ENCODE measurements at places on chromosomes 13 and 19.

GRCh38 chr13:19596960-19597361, 35.6 kb upstream of the TPTE2 start:
- no peak for DNase-seq

DNA sequence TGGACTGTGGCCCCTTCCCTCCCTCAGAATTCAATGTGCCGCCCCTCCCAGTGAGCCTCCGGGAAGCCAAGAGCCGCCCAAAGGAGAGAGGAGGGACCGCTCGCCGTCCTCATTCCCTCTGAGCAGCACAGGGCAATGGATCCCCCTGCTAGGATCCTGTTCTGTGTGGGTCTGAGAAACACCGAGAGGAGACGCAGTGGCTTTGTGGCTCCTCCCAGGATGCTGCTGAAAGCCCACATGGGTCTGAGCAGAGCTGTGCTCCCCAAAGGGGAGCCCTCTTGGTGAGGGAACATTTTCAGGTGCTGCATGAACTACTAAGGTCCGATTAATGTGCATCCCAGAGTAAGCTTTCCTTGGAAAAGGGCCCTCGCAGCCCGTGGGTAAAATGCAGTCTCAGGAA, 30.4 kb downstream of the DHRS12 start:
- no peak for DNase-seq

DNA sequence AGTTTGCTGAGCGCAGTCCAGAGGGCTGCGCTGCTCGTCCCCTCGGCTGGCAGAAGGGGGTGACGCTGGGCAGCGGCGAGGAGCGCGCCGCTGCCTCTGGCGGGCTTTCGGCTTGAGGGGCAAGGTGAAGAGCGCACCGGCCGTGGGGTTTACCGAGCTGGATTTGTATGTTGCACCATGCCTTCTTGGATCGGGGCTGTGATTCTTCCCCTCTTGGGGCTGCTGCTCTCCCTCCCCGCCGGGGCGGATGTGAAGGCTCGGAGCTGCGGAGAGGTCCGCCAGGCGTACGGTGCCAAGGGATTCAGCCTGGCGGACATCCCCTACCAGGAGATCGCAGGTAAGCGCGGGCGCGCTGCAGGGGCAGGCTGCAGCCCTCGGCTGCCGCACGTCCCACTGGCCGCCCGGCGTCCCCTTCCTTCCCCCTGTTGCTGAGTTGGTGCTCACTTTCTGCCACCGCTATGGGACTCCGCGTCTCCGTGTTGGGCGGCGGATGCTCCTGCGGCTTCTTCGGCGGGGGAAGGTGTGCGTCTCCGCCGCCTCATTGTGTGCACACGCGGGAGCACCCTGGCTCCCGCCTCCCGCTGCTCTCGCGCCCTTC, 772 bp downstream of the GPC6 start:
- no peak for DNase-seq

- DNase-seq = no peak
Measured at GRCh38 chr19:49861541-49862378, 5.6 kb downstream of the PNKP start.

GRCh38 chr13:79541426-79542049, 60.6 kb downstream of the NDFIP2 start:
- peak; percentile 61 for DNase-seq

GRCh38 chr19:30873003-30873402, 476.2 kb downstream of the TSHZ3 start:
- no peak for DNase-seq

DNA sequence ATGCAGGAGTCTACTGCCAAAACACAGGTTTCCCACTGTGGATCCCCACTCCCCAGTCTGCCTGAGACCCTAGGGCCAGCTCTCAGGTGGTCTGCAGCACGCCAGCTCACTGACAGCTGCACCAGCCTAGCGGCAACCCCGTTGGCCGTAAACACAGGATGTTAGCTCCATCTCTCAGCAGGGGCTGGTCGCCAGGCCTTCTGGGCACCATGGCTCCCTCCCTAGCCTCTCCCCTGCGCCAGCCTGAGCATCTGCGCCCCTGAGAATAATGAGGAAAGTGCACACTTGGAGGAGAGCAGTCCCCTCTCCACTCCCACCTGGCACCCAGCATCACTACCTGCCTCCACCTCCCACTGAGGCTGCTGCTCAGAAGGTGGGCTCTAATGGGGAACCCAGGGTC, 20.8 kb upstream of the EPHX3 start:
- DNase-seq = no peak

- no peak for DNase-seq
Measured at GRCh38 chr13:70172946-70173597, 64.8 kb upstream of the KLHL1 start.

DNA sequence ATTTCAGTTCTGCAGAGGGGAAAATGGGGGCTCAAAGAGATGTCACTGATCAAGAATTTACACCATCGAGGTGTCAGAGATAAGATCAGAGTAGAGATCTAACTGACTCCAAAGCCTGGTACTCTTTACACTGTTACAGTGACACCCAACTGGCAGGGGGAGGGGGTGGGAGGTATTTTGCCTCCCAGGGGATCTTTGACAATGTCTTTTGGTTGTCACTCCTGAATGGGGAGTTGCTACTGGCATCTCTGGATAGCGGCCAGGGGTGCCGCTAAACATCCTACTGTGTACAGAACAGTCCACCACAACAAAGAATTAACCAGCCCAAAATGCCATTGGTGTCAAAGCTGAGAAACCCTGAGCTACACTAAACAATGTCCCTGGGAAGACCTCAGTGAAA, 3.1 kb downstream of the FPR3 start:
- DNase-seq = no peak

DNA sequence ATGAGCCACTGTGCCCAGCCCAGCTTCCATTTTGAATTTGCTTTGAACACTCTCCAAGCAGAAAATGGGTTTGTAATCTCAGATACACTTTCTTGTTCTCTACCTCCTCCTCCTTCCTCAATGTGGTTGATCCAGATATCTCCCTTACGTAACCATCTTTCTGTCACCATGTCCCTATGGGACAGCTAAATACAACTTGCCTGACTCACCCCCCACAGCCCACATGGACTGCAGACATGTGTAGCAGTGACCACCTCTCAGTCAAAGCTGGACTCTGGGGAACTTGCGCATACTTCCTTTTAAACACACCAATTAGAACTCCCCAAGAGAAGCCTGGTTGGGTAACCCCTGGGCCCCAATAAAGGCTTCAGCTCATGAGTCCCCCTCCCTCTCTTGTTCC, 10.8 kb upstream of the ZNF799 start:
- no peak for DNase-seq

- DNase-seq = no peak
Measured at GRCh38 chr13:34620862-34621261, 321.2 kb upstream of the NBEA start.

DNA sequence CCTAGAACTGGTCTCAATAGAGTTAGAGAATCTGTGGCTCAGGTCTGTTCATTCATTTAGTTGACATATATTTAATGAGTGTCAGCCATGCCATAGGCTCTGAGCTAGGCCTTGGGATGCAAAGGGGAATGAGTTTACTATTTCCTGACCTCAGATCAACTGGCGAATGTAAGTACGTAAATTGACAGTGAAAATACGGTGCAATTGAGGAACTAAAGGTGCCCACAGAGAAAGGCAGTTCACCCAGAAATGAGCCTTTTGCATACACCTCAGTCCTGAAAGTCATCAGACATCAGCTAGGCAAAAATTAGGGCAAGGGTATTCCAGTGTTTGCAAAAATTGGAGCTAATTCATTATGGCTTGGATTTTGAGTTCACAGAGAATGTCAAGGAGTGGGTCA, 20.6 kb upstream of the UPF3A start:
- DNase-seq = peak; percentile 36

GRCh38 chr19:3699741-3700241, 477 bp downstream of the PIP5K1C start:
- DNase-seq = peak; percentile 10

- DNase-seq = peak; percentile 51
Measured at GRCh38 chr13:102440259-102440936, 38.5 kb upstream of the FGF14 start.

DNA sequence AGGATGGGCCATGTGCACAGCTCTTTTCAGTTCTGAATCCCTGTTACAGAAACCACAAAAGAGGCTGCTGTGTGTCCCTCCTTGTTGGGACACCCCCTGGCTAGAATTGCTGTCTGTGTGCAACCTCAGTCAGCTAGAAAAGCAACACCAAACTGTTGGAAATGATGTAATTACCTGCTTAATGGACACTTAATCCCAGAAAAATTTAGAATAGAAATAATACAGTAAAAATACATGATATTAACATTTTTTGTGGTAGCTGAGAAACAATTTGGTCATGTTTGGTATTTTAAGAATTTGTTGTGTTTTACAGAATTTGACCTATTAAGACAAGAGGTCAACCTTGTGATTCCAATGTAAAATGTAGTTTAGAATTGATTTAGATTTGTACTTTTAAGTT, 46.8 kb downstream of the FAM124A start:
- no peak for DNase-seq

DNA sequence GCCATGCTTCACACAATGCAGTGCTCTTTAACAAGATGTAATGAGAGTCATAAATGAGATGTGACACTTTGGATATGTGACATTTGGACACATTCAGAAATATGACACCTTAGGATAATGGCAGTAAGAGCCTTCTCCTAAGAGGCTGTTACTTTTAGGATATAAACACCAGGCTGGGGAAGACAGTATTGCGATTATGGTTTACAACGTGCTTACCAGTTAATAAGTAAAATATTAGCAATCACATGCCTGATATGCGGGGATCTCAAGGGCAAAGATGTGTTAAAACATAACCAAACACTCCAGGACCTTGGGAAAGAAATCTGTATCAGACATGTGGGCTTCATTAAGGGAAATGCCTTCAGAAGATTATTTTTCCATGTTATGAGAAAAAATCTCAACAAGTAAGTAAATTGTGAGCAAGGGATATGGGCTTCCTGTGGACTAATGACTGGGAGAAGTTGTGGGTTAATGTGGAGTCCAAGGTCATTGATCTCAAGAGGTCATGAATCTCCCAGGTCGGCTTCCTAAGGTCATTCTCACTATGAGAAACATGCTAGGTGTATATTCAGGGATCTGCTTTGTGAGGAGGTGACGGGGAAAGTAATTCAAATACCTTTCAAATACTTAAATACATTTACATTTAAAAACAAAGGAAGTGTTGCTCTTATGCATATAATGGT, 105.3 kb downstream of the STARD13 start:
- DNase-seq = no peak

DNA sequence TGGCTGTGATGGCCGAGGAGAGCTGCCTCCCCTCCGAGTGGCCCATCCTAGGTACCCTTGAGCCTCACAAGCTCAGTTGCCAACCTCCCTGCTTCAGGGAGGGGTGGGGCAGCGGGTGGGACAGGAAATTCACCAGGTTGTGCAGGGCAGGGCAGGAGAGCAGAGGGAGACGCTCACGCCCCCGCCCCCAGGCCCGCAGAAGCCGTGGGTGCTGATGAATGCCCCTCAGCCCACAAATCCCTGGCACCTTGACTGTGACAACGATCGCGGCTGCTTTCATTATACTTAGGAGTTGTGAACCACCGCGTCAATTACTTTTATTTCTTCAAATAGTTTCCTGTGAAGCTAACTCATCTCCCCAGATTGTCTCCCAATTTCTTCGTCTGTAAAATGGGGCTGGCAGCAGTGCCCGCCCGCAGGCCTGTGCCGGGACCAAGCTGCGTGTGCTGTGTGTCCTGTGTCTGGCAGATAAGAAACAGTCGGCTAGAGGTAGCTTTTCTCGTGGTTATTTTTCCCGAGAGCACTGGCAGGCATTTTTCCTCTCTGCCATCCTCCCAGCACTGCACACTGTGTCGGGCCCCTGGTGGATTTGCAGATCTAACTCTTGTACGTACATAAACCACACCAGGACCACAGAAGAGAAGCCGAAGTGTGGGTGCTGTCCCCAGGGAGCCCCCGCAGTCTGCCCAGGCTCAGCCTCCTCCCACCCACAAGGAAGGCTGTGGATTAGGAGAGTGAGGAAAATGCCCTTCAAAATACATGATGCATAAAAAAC, 7.9 kb upstream of the RASA3 start:
- DNase-seq = no peak
